Aorta (tissue), 5 donors: ENCODE measurements at places on chromosomes 4 and X. TPM values are rescaled to one million over a fixed set of nuclear protein-coding genes. Genes with fewer than 3 reads are reported as not detected.
A peak's percentile ranks its signal among the peaks of the same experiment; 100 is the strongest.

GRCh38 chr4:42080306-42080705, 72.1 kb downstream of the BEND4 start:
- H3K27me3 ChIP-seq = no peaks in the 10 kb centered on the region
- DNase-seq = no peak
- peaks cover 2% of the 10 kb centered on the region for H3K36me3 ChIP-seq
- H3K4me3 ChIP-seq = no peak overlapping the region

GRCh38 chr4:143358923-143359643, 22.4 kb downstream of the GAB1 start:
- H3K4me3 ChIP-seq = no peak overlapping the region
- peak overlapping the region; percentile 94 for H3K27ac ChIP-seq
- no peak for DNase-seq
- no peaks in the 10 kb centered on the region for H3K27me3 ChIP-seq
- H3K4me1 ChIP-seq = peaks cover 30% of the 10 kb centered on the region
- no peaks in the 10 kb centered on the region for H3K36me3 ChIP-seq

Gene SLC34A2
- total RNA-seq = 1.4 TPM

Gene RHOXF2
- not detected for total RNA-seq

Gene TIMM17B
- total RNA-seq = 26.2 TPM

DNA sequence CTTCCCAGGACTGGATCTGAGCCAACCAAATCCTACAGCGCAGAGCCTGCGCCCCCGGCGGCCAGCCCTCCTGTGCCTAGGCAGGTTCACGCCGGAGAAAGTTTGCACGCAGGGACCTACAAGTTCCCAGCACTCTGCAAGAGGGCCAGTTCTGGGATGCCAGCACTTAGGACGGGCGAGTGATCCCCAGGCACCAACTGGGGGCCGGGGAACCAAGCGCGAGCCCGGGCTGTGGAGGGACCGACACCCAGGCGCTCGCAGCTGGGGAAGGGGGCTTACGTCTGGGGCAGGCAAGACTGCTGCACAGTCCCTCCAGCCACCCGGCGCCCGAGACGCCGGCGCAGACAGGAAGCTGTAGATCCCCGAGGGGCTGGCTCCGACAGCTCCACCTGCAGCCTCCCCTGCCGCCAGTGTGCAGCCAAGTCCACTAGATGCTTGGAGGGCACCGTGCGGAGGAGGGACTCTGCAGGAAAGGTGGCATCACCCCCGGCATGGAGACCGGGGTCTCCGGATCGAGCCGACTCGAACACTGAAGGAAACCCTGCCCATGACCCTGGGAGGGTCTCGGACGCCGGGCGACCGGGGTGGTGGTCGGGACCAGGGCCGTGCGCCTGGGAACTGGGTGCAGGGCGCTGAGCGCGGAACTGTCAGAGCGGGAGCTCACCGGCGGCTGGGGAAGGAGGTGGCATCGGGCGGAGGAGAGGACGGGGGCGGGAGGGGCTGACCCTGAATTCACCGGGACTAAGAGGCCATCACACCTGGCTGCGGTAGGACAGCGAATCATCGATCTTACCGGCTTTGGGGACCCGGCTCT, 566 bp downstream of the CORIN start:
- no peaks in the 10 kb centered on the region for H3K4me1 ChIP-seq
- H3K4me3 ChIP-seq = peak overlapping the region; percentile 27
- DNase-seq = peak; percentile 56
- H3K27me3 ChIP-seq = no peaks in the 10 kb centered on the region
- no peak overlapping the region for H3K27ac ChIP-seq

Gene POU3F4
- total RNA-seq = 0.09 TPM

DNA sequence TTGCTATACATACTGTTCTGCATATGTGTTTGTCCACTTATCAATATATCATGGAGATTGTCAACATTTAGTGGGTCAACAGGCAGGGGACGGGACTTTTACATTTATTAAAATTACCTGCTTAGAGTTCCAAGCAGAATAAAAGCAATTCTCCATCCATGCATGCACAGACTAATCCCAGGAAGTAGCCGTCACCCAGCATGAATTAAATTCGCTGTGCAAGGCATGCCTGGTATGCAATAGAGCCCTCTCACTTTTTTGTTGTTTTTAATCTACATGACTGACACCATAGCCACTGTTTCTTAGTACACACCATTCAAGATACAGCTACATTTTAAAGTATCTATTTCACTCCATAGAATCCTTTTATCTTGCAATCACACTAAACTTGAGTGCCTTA, 108.9 kb downstream of the USP46 start:
- no peak overlapping the region for H3K4me3 ChIP-seq
- H3K27me3 ChIP-seq = no peaks in the 10 kb centered on the region
- H3K36me3 ChIP-seq = no peaks in the 10 kb centered on the region
- no peak for DNase-seq

DNA sequence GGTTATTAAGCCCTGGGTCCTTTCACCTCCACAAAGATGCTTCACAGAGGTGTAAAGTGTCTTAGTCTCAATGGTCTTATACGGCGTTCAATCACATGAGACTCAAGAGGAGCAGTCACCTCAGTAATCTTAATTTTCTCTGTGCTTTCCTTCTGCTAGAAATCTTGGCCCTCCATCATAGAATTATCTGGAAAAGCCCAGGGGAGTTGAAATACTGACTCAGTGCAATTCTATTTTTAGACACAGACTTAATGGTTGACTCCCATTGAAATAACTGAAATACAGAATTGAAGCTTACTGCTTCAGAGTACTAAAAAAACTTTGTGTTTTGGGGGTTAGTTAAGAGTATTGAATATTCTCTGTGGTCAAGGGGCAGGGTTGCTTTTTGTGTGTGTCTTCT, 94.5 kb upstream of the IL15 start:
- H3K27me3 ChIP-seq = no peaks in the 10 kb centered on the region
- no peaks in the 10 kb centered on the region for H3K4me1 ChIP-seq
- no peak overlapping the region for H3K27ac ChIP-seq
- H3K36me3 ChIP-seq = no peaks in the 10 kb centered on the region
- H3K4me3 ChIP-seq = no peak overlapping the region
- no peak for DNase-seq

- no peaks in the 10 kb centered on the region for H3K27me3 ChIP-seq
- DNase-seq = no peak
- no peak overlapping the region for H3K4me3 ChIP-seq
- no peaks in the 10 kb centered on the region for H3K4me1 ChIP-seq
Observed at GRCh38 chr4:142339053-142339452, 507.0 kb downstream of the INPP4B start.

DNA sequence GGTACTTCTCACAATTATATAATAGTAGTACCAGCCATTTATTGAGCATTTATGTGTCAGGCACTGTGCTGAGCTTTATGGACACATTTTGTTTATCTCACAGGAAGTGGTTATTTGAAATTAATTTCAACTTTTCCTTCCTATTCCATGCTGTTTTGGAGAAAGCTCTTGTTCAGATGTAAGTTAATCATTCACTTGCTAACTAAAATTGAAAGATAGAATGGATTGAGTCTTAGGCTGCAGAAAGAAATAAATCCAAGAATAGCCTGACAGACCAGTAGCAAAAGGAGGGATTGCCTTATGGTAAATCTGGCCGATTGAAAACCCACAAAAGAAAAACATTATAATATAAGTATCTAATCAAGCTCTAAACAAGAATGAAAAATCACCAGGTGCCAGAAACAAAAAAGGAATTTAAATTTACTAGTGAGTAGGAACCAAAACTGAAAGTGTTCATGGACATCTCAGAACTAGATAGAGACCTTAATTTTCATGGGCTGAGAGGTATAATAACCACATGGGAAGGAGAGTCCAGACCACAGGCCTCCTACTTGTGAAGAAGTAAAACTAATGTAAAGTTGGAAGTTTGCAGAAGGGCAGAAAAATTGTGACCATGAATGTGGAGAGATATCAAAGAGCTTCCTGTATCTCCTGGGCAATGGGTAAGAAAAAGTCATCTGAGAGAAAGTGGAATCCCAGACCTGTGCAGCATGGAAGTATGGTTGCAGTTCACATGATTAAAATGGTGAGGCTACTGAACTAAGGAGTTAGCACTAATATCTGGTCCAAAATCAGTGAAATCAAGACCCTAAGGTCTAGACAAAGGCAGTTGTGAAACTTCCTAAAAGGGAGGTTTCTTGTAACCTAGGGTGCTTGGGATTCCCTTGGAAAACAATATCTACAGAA, 38.0 kb downstream of the RADX start:
- peaks cover 3% of the 10 kb centered on the region for H3K27me3 ChIP-seq
- H3K36me3 ChIP-seq = no peaks in the 10 kb centered on the region
- no peak overlapping the region for H3K27ac ChIP-seq
- no peak overlapping the region for H3K4me3 ChIP-seq

- H3K27me3 ChIP-seq = no peaks in the 10 kb centered on the region
- H3K27ac ChIP-seq = no peak overlapping the region
- H3K4me1 ChIP-seq = peaks cover 2% of the 10 kb centered on the region
- peak; percentile 85 for DNase-seq
Observed at GRCh38 chrX:13646154-13646549, 6.8 kb upstream of the TCEANC start.

DNA sequence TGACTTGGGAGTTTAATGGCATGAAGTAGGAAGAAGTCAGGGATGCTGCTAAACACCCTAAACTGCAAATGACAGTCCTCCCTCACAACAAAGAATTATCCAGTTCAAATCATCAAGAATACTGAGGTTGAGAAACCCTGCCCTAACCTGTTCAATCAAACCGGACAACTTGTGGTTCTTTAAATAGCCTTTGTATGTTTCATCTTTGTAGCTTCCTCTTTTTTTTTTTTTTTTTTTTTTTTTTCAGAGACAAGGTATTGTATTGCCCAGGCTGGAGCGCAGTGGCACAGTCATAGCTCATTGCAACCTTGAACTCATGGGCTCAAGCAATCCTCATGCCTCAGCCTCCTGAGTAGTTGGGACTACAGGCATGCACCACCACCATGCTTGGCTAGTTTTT, 52.5 kb upstream of the TTC29 start:
- H3K36me3 ChIP-seq = no peaks in the 10 kb centered on the region

Gene PGAM4
- total RNA-seq = not detected

- H3K27ac ChIP-seq = no peak overlapping the region
- DNase-seq = no peak
- H3K27me3 ChIP-seq = no peaks in the 10 kb centered on the region
- no peaks in the 10 kb centered on the region for H3K36me3 ChIP-seq
- H3K4me3 ChIP-seq = no peak overlapping the region
- no peaks in the 10 kb centered on the region for H3K4me1 ChIP-seq
Observed at GRCh38 chr4:102411408-102411807, 66.1 kb upstream of the SLC39A8 start.

DNA sequence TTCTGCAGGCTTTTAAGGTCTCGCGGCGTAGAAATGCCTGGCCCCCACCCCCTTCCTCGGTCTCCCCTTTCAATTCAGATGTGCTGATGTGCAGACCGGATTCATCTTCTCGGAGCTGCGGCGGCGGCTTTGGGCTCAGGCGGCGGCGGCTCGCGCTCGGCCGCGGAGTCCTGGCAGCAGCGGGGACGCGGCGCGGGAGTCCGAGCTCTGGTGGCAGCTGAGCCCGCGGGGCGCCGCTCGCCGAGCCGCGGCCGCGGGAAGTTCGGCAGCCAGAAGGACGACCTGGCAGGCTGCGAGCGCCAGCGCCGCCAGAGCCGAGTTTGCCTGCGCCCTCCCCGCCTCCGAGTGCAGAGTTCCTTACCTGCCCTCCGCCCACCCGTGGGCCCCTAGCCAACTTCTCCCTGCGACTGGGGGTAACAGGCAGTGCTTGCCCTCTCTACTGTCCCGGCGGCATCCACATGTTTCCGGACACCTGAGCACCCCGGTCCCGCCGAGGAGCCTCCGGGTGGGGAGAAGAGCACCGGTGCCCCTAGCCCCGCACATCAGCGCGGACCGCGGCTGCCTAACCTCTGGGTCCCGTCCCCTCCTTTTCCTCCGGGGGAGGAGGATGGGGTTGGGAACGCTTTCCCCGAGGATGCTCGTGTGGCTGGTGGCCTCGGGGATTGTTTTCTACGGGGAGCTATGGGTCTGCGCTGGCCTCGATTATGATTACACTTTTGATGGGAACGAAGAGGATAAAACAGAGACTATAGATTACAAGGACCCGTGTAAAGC, 448 bp downstream of the TLL1 start:
- H3K36me3 ChIP-seq = no peaks in the 10 kb centered on the region
- peak overlapping the region; percentile 33 for H3K4me3 ChIP-seq
- no peaks in the 10 kb centered on the region for H3K4me1 ChIP-seq
- H3K27me3 ChIP-seq = no peaks in the 10 kb centered on the region
